H1 (cell line): ENCODE measurements at places on chromosomes 12 and 14.

- DNase-seq, result peak; percentile 36
- H3K4me3 ChIP-seq, result no peak within 1 kb of the TSS
- H3K4me1 ChIP-seq, result peaks cover 3% of the 10 kb centered on the region
- H3K27ac ChIP-seq, result no peak within 1 kb of the TSS
Measured at GRCh38 chr12:7060353-7060954, at the start of gene C1S. Gene C1S, plus strand, starts transcription at chr12:7060718. Its CDS starts 1,195 bp downstream, at chr12:7061913.

- DNase-seq, result no peak
- H3K4me1 ChIP-seq, result no peaks in the 10 kb centered on the region; the same call in 1 of the 2 replicates
- no peak overlapping the region for H3K27ac ChIP-seq
- no peaks in the 10 kb centered on the region for H3K27me3 ChIP-seq
- H3K36me3 ChIP-seq, result no peaks in the 10 kb centered on the region
- no peak overlapping the region for H3K4me3 ChIP-seq
Measured at GRCh38 chr14:96027431-96028355, 11.5 kb upstream of the C14orf132 start.

DNA sequence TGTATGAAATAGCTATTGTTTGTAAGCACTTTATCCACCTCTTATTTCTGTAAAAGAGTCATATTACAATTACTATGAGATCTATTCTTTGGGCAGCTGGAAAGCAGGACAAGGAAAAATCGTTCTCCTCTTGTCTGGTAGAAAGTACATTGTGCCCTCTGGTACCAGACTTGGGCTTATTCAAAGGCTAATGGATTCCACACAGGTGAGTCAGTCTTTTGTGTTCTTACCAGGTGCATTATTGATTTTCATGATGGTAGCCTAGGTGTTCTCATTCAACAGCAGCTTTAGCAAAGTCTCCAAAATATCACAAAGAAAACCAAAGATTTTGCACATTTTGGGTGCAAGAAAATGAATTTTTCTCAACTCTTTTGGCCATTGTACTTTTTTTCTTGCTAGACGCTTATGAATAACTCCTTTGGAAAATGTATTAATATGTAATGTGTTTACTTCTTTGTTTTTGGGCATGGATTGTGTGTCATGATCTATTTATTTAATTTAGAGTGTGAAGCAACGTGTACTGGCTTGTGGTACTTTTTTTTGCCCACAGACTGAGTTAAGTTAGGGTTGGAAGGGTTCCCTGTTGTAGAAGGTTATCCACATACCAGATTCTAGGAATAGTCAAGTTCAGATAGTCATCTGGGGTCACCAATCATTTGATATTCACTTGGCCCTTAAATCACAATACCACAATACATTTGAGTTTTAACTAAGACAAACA is 26.2 kb downstream of the MNAT1 start:
- no peaks in the 10 kb centered on the region for H3K4me1 ChIP-seq
- DNase-seq, result peak; percentile 13
- no peak overlapping the region for H3K4me3 ChIP-seq
- no peaks in the 10 kb centered on the region for H3K36me3 ChIP-seq

DNA sequence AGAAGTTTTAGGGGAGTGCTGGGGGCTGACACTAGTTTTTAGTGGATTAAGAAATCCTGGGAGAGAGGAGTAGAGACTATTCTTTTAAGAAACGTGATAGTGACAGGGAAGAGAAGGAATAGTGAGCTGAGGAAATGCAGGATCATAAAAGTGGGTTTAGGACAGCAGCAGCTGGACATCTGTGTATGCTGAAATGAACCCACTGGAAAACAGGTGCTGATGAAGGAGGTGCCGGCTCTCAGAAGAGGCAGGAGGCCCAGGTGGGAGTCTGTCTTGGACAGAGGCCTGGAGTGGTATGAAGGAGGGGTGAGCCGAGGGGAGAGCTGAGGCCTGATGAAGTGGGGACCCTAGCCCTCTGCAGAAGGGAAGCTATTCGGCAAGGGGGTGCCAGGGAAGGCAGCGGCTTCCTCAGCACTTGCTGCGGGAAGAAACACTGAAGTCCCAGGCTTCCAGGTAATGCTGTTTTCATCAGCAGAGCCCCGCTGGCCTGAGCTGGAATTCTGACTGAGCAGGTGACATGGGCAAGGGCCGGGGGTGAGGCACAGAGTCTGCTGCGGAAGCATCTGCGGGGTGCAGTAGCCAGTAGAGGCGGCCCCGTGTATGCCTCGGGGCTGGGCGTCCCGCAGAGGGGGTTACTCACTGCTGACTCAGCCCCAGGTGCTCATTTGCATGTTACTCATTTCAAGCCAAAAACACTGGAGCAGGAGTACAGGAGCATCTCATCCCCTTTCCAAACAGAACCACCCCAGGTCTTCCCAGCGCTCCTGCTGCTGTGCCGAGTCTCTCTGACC is 89.7 kb downstream of the TMCC3 start:
- peak; percentile 80 for DNase-seq
- peak overlapping the region; percentile 42 for H3K4me3 ChIP-seq
- no peaks in the 10 kb centered on the region; the same call in 1 of the 2 replicates for H3K27me3 ChIP-seq
- H3K36me3 ChIP-seq, result no peaks in the 10 kb centered on the region
- no peak overlapping the region for H3K27ac ChIP-seq
- H3K4me1 ChIP-seq, result no peaks in the 10 kb centered on the region

- no peak for DNase-seq
- no peaks in the 10 kb centered on the region for H3K36me3 ChIP-seq
- no peak overlapping the region for H3K4me3 ChIP-seq
- peaks cover 2% of the 10 kb centered on the region for H3K4me1 ChIP-seq
- no peak overlapping the region for H3K27ac ChIP-seq
Measured at GRCh38 chr12:103499571-103499970, 3.8 kb upstream of the C12orf42 start.

DNA sequence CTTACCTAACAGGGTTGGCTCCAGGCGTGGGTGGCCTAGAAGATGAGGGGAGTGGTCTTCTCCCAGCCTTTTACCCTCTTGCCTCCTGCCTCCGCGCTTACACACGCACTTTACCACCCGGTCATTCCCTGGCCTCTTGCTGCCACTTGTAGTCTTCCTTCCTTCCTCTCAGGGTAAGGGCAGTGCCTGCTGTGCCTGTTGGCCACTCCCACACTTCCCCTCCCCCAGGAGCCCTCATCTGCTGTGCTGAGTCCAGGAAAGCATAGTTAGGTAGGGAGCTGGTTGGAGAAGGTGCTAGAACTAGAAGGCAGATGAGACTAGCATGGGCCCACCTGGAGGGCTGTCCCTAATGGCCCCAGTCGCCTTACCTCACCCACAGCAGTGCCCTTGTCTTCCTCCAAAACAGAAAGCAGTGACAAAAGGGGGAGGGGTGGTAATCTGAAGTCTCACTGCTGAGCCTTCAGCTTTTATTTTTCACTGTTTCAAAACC is 54.3 kb upstream of the SRSF5 start:
- DNase-seq, result peak; percentile 69
- peaks cover 29% of the 10 kb centered on the region for H3K4me1 ChIP-seq
- H3K36me3 ChIP-seq, result no peaks in the 10 kb centered on the region
- peak overlapping the region; percentile 7; the same call in 1 of the 2 replicates for H3K4me3 ChIP-seq
- H3K27ac ChIP-seq, result peak overlapping the region; percentile 96

GRCh38 chr12:6200256-6201212 is at the start of gene CD9:
Gene CD9, plus strand, starts transcription at chr12:6200400. Its CDS starts 100 bp downstream, at chr12:6200500.
- H3K27me3 ChIP-seq, result peaks cover 10% of the 10 kb centered on the region
- DNase-seq, result peak; percentile 72
- peak within 1 kb of the TSS; percentile 37; the same call in 1 of the 2 replicates for H3K27ac ChIP-seq
- peak within 1 kb of the TSS; percentile 83 for H3K4me3 ChIP-seq

GRCh38 chr14:94000267-94000666 is 3.2 kb downstream of the CCDC197 start:
- H3K4me3 ChIP-seq, result no peak overlapping the region
- DNase-seq, result no peak
- no peaks in the 10 kb centered on the region for H3K36me3 ChIP-seq
- no peak overlapping the region for H3K27ac ChIP-seq
- H3K4me1 ChIP-seq, result no peaks in the 10 kb centered on the region
